Activated T-cell treated with anti-CD3 and anti-CD28 coated beads for 1 hour (primary cell): ENCODE measurements at places on chromosomes 6 and 20.

DNA sequence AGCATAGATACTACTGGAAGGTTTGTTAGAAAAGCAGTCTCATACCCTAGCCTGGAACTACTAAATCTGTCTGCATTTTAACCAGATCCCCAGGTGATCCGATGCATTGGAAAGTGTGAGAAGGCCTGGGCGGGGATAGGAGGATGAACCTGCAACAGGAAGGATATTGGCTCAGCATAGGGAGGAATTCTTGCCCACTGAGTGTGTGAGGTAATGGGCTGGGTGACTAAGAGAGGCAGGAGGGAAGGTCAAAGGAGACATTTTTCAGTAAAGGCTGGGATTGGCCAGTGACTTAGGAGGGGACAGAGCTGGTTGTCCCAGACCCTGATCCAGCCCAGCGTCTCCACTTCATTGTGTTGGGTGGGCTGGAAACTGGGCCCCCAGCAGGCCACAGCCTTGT lies 191.0 kb upstream of the LRFN2 start:
- DNase-seq = no peak

DNA sequence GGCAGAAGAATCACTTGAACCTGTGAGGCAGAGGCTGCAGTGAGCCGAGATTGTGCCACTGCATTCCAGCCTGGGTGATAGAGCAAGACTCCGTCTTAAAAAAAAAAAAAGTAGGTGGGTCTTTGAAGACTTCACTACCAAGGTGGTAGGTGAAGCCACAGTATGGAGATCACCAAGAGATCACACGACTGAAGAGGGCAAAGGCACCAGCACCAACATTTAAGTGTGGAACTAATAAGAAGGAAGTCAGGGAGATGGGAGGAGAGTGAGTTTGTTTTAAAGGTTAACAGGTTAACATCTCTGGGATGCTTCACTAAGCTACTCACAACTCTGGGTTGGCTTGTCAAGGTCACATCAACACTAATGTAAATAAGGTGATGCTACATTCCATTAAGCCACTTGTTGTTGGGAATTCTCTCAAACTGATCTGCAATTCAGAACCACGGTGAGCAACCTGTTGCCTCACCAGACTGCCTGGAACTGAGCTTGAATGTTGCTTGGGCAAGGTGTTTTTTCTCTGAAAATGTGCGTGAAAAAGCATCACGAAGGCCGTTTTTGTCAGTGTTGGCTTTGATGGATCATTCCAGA lies 48.7 kb downstream of the KCTD20 start:
- DNase-seq = no peak

DNA sequence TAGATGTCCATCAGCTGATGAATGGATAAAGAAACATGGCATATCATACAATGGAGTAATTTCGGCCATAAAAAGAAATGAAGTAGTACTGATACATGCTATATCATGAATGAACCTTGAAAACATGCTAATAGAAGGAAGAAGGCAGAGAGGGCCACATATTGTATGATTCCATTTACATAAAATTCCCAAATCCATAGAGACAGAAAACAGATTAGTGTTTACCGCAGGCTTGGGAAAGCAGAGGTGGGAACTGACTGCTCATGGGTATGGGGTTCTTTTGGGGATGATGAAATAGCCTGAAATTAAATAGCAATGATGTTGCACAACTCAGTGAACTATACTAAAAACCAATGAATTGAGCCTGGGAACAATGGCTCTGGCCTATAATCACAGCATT lies 58.3 kb downstream of the SERAC1 start:
- DNase-seq = no peak

DNA sequence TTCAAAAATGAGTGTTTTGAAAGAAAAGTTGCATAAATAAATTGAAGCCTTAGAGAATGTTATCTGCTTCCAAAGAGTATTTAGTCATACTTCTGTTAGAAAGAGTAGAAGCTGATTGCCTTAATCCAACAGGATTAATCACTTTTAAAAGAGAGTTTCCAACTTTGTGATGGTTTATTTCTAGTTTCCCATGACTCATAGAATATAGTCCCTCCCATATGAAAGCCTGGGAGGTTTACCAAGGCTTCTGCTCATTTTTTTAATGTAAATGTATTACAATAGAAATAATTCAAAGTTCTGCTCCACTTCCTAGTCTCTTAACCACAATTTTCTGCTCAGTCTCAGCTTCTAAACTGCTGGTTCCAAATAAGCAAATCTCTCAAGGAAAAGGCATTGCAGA lies 118.0 kb upstream of the IRAK1BP1 start:
- DNase-seq = no peak

DNA sequence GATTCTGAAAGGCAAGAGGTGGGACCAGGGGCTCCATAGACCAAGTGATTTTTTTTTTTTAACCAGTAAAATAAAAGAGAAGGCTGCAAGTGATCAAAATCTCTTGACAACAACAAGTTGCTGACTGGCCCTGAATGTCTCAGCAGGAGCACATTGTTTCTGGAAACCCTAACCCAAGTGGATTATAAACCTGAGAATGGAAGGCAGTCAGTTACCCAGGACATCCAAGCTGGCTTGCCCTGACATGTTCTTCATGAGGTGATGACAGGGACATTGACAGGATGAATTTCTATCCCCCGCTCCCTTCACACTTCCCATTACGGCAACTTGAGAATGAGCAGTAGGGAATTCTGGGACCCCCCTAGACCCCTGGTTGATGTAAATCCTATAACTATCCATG lies 49.6 kb upstream of the RIPOR2 start:
- no peak for DNase-seq

DNA sequence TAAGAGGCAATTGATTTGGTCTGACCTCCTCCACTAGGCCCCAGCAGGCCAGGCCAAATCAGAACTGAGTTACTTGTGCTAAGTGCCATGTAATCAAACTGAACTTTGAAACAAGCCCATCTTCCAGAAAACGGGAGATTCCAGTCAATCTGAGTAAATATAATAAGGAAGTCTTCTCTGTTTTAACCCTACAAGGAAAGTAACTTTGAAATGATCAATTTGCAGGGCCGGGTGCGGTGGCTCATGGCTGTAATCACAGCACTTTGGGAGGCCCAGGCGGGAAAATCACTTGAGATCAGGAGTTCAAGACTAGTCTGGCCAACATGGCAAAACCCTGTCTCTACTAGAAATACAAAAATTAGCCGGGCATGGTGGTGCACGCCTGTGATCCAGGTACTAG lies 2.0 kb upstream of the SHLD1 start:
- DNase-seq = no peak

DNA sequence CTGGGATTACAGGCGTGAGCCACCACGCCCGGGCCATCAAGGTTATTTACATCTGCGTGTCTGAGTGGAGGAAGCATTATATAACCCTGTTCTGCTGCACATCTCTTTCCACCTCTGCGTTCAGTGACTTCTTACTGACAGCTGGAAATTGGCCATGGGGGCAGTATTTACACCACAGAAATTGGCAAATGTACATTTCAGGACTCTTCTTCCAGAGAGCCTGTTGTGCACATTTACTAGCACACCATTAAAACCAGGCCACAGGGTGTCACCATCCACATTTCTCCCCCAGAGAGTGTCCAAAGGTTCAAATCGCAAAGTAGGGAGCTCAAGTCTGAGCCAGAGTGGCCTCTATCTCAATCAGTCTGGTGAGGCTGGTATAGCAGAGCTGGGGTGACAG lies 62.9 kb upstream of the SNX9 start:
- no peak for DNase-seq

DNA sequence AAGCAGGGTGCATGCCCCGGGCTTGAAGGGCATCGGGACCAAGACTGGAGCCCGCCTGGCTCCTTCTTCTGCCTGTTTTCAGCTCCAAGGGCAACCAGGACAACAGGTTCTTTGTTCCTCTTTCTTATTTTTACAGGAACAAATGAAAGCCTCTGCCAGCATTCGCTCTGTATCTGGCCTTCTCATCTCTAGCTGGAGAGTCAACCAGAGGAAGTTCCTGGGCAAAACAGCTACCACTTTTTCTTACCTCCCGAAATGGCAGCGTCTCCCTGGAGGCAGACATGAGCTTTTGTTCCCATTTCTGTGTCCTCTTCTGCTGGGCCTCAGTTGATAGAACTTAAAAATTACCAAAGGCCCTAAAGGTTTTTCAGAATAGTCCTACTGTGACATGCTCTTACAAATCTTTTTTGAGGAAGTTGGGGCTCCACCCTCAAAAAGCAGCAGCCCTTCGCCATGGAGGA lies 74.1 kb upstream of the NAA20 start:
- DNase-seq = no peak

- no peak for DNase-seq
Measured at GRCh38 chr6:24428615-24429014, 25.9 kb downstream of the MRS2 start.

GRCh38 chr6:90194371-90194841 lies 102.2 kb downstream of the BACH2 start:
- no peak for DNase-seq

GRCh38 chr6:111030008-111031007 lies 48.5 kb downstream of the RPF2 start:
- DNase-seq = no peak
